CD4-positive, alpha-beta T cell treated with Interleukin-1 beta for 1 hour (primary cell): ENCODE measurements at places on chromosomes 5 and 9.

GRCh38 chr9:16442622-16443021 lies 427.8 kb downstream of the BNC2 start:
- no peak for DNase-seq

- no peak for DNase-seq
These were observed 229.5 kb upstream of the PAPPA start for GRCh38 chr9:115923903-115924668.

DNA sequence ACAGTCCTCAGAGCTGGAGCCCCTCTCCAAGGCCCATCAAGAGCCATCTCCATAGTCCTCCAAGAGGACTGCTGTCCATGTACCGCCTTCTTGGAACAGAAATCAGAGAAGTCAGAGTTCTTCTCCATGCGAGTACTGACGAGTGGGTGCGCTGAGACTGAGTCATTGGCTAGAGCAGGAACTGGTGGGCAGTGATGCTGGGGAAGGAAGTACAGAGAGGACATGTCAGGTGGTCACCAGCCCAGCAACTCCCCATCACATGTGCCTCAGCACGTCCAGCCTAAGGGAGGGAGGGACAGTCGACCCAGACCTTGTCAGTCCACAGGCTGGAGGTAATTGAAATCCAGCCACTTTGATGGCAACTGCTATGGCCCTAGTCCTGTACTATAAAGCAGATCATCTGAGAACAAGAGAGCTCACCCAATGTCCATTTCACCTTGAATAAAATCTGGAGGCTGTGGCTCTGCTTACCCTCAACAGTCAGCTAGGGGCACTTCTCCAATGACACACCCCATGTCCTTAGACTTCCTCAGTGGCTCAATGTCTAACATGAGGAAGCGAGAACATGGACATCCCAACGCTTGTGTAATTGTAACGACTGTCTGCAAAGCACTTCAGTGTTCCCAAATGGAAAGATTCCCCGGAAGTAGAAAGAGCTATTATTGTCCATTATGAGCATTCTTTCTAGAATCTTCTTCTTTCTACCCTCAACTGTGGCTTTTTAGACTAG lies 15.0 kb upstream of the FBP1 start:
- DNase-seq = no peak

- no peak for DNase-seq
These were observed 288.3 kb upstream of the CDH18 start for GRCh38 chr5:20276061-20276958.

- no peak for DNase-seq
These were observed 2.3 kb upstream of the OTP start for GRCh38 chr5:77640589-77641396.

DNA sequence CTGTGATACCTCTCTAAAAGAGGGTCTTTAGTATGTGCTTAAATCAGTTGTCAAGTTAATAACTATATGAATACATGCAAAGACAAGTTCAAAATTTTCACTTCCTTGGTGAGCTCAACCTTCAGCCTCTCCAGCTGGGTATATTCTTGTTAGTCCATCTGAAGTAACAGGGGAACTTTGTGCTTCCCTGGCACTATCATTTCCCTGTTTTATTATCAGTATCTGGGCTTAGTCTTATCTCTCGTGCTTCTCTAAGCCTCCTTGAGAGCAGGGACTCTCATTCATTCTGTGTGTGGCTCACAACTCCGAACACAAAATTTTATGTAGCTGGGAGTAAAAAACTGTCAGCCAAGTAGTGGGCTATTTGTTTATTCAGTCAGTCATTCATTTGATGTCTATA lies 175.9 kb upstream of the MAP3K1 start:
- no peak for DNase-seq

- no peak for DNase-seq
These were observed 199.0 kb upstream of the TARS1 start for GRCh38 chr5:33241802-33242201.

DNA sequence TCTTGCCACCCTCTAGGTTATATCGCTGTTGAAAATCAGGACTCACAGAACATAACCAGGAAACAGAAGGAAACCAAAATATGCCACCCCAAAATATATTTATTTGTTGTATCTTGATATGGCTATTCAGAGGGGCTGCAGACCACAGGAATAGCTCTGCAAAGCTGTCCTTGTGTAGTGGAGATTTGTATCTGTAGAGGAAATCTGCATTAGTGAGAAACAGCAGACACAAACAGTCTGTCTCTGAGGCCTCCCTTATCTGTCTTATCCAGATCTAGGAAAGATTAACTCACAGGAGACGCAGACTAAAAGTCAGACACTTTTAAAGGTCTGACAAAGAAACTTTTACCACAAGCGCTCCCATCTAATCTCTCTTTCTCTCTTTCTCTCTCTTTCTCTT lies 54.1 kb upstream of the CEMIP2 start:
- DNase-seq = no peak

DNA sequence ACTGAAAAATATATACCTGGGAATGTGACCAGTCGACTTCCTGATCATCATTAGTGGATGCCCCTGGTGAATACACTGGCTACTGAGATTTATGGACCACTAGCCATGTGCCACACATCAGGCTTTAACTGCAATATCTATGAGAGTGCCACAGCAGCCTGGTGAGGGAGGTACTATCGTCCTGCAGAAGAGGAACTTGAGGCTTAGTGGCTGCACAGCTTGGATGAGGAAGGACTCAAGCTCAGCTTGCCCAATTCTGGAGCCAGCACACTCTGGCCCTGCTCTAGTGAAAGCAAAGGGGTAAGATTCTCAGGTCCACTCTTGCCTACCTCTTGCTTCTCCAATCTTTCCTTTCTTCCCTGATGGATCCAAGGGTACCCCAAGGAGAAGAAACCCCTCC lies 129.3 kb downstream of the ENTREP1 start:
- DNase-seq = no peak

DNA sequence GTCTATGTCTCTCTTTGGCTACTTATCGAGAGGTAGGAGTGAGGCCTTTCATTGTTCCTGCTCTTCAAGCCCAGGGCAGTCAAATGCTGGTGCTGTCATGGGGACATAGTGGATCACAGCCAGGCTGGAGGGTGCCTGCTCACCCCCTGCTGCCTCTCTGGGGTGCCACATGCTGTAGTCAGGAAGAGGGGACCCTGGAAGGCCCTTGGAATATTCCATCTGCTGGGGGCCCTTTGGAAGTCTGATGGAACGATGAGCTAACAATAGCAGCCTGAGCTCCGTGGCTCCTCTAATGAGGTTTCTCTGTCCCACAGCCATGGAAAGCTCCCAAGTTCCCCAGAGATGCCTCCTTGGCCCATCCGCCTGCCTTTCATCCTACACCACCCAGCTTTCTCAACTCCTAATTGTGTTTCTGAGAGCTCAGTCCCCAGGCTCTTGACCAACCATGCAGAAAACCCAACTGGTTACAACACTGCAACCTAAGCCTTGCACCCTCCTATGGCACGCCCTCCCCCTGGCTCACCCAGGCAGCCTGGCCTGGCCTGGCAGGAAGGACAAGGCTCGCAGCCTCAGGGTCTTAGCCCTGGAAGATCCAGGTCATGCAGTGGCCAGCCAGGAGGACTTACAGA lies 91.7 kb downstream of the NRG2 start:
- DNase-seq = no peak

DNA sequence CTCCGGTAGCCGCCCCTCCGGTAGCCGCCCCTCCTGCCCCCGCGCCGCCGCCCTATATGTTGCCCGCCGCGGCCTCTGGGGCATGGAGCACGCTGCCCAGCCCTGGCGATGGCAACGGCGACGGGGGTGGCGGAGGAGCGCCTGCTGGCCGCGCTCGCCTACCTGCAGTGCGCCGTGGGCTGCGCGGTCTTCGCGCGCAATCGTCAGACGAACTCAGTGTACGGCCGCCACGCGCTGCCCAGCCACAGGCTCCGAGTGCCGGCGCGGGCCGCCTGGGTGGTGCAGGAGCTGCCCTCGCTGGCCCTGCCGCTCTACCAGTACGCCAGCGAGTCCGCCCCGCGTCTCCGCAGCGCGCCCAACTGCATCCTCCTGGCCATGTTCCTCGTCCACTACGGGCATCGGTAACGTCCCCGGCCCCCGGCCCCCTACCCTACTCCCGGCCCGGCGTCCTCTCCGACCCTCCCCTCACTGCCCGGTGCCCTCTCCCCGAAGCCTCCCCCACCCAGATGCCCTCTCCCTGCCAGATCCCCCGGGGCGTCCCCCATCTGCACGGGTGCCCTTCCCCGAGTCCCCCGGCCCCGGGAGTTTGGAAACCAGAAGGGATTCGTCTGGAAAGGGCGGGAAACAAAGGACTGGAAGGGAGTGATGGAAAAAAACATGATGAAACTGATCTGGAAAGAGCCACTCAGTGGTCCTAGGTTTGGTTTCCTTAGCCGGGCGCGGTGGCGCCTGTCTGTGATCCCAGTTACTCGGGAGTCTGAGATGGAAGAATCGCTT lies 417 bp downstream of the SRD5A1 start:
- no peak for DNase-seq
